ENCODE measurements at places on chromosomes 16 and 17. TPM values are rescaled to one million over a fixed set of nuclear protein-coding genes. Genes with fewer than 3 reads are reported as not detected.

DNA sequence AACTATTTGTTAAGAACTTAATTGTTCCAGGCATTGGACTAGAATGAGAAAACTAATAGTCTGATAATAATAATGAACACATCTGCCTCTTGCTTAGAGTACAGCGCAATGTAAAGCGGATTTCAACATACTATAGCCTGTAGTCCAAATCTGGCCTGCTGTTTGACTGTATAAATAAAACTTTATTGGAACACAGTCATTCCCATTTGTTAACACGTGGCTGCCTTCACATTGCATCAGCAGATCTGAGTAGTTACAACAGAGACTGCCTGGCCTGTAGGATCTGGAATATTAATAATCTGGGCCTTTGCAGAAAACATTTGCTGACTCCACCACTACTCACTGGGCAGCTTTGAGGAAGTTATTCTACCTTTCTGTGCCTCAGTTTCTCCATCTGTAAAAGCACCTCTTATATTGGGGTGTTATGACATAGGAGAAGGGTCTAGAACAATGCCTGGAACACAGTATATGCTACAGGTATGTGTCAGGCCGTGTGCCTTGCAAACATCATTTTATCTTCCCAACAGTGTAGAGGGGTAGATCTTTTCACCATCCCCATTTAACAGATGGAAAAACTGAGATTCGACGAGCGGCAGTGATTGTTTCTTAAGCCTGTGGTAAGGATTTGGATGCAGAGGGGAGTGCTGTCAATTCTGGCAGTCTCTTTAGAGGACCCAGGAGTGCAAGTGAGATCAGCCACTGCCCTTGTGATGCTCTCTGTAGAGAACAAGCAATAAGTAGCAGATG lies 22.2 kb downstream of the PDILT start:
- H3K27ac ChIP-seq = no peak overlapping the region
- H3K4me1 ChIP-seq = no peaks in the 10 kb centered on the region
- no peaks in the 10 kb centered on the region for H3K36me3 ChIP-seq
- DNase-seq = no peak
- no peaks in the 10 kb centered on the region for H3K27me3 ChIP-seq

The HOXB1 gene
- total RNA-seq = not detected

- peak overlapping the region; percentile 62 for H3K4me3 ChIP-seq
- peaks cover 79% of the 10 kb centered on the region for H3K4me1 ChIP-seq
- peak overlapping the region; percentile 97 for H3K27ac ChIP-seq
- no peak for DNase-seq
- H3K36me3 ChIP-seq = peaks cover 6% of the 10 kb centered on the region
These were observed 9.1 kb downstream of the NHERF1 start for GRCh38 chr17:74757502-74757901.

- no peaks in the 10 kb centered on the region for H3K36me3 ChIP-seq
- no peak overlapping the region for H3K27ac ChIP-seq
- no peak overlapping the region for H3K4me3 ChIP-seq
- H3K4me1 ChIP-seq = no peaks in the 10 kb centered on the region
- H3K27me3 ChIP-seq = no peaks in the 10 kb centered on the region
- no peak for DNase-seq
These were observed 287.9 kb downstream of the CPPED1 start for GRCh38 chr16:12515746-12516145.

The IRX6 gene
- 0.63 TPM for total RNA-seq

GRCh38 chr17:43140396-43141332 lies 15.5 kb upstream of the BRCA1 start:
- DNase-seq = peak; percentile 66
- no peak overlapping the region for H3K27ac ChIP-seq
- H3K4me1 ChIP-seq = no peaks in the 10 kb centered on the region
- peaks cover 7% of the 10 kb centered on the region for H3K36me3 ChIP-seq

GRCh38 chr17:73750975-73751374 lies 106.7 kb upstream of the SDK2 start:
- H3K4me3 ChIP-seq = no peak overlapping the region
- DNase-seq = no peak
- H3K4me1 ChIP-seq = no peaks in the 10 kb centered on the region
- H3K27ac ChIP-seq = no peak overlapping the region
- H3K36me3 ChIP-seq = no peaks in the 10 kb centered on the region

- H3K4me1 ChIP-seq = peaks cover 44% of the 10 kb centered on the region
- DNase-seq = no peak
- peak overlapping the region; percentile 95 for H3K4me3 ChIP-seq
- H3K27me3 ChIP-seq = no peaks in the 10 kb centered on the region
- peak overlapping the region; percentile 99 for H3K27ac ChIP-seq
These were observed 47.4 kb upstream of the SLC38A10 start for GRCh38 chr17:81342269-81343070.

DNA sequence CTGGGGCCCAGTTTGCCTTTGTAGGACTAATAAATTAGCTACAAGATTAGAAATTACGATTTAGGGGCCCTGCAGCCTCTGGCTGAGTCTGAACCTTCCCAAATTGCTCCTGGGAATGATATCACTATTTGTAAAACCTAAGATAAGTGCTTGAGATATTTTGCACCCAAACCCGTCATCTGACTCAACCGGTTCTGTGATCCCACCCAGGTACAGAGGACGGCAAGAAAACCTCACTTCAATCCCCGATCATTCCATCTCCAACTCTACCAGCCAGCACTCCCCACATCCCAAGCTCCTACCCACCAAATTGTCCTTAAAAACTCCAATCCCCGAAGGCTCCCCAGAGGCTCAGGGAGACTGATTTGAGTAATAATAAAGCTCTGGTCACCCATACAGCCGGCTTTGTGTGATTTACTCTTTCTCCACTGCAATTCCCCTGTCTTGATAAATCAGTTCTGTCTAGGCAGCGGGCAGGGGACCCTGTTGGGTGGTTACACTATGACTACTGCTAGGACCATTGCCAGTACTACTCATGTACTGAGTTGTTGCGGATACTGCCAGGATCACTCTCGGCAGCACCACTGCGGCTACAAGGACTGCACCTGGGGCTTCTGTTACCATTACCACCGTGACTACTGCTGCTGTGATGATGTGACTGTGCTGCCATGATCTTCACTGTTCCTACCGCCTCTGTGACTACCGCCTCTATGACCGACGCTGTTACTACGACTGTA lies 73.1 kb downstream of the IRF8 start:
- peaks cover 18% of the 10 kb centered on the region for H3K4me1 ChIP-seq
- no peak overlapping the region for H3K4me3 ChIP-seq
- no peak overlapping the region for H3K27ac ChIP-seq
- peaks cover 18% of the 10 kb centered on the region for H3K27me3 ChIP-seq
- no peaks in the 10 kb centered on the region for H3K36me3 ChIP-seq
- DNase-seq = no peak

The AXIN2 gene
- total RNA-seq = 16.6 TPM

GRCh38 chr17:44376124-44376523 lies 12.5 kb upstream of the FAM171A2 start:
- H3K4me1 ChIP-seq = no peaks in the 10 kb centered on the region
- no peak overlapping the region for H3K27ac ChIP-seq
- H3K4me3 ChIP-seq = no peak overlapping the region
- no peaks in the 10 kb centered on the region for H3K36me3 ChIP-seq

The ST6GALNAC1 gene
- total RNA-seq = not detected

DNA sequence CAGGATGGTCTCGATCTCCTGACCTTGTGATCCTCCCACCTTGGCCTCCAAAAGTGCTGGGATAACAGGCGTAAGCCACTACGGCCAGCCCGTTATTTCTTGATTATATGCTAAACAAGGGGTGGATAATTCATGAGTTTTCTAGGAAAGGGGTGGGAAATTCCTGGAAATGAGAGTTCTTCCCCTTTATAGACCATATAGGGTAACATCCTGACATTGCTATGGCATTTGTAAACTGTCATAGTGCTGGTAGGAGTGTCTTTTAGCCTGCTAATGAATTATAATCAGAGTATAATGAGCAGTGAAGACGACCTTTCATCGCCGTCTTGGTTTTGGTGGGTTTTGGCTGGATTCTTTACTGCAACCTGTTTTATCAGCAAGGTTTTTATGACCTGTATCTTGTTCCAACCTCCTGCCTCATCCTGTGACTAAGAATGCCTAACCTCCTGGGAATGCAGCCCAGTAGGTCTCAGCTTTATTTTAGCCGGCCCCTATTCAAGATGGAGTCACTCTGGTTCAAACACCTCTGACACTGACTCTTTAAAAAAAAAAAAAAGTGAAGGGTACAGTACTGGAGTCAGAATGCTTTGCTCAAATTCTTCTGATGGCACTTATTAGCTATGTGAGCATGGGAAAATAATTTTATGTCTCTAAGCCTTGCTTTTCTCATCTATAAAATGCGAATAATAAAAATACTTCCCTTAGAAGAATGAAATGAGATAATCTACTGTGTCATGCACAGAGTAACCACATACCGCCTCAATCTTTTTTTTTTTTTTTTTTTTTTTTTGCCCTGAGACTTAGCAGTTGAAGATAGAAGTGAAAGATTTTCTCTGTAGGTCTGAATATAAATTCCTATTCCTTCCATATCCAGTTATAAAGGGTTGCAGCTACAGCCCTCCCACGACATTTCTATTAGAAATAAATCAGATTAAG lies 5.1 kb upstream of the CALCOCO2 start:
- H3K27ac ChIP-seq = no peak overlapping the region
- DNase-seq = no peak
- H3K27me3 ChIP-seq = peaks cover 7% of the 10 kb centered on the region

DNA sequence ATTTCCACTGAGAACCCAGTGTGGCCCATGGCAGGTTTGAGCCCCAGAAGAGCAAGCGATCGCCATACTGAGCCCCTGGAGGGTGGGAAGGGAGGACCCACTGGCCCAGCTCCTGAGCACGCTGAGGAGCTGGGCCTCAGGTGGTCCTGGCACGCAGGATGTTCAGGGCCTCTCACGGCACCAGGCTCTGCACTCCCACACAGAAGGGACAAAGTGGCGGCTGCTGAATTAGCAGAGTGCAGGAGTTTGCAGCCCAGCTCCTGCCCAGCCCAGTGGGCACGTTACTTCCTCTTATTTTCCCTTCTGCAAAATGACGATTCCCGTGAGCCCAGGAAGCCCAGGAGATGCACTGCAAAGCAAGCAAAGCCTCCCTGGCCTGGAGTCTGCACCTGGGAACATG lies 42.3 kb upstream of the MTSS2 start:
- no peak overlapping the region for H3K27ac ChIP-seq
- no peak for DNase-seq
- no peak overlapping the region for H3K4me3 ChIP-seq
- H3K36me3 ChIP-seq = peaks cover 27% of the 10 kb centered on the region

The OTOA gene
- not detected for total RNA-seq

DNA sequence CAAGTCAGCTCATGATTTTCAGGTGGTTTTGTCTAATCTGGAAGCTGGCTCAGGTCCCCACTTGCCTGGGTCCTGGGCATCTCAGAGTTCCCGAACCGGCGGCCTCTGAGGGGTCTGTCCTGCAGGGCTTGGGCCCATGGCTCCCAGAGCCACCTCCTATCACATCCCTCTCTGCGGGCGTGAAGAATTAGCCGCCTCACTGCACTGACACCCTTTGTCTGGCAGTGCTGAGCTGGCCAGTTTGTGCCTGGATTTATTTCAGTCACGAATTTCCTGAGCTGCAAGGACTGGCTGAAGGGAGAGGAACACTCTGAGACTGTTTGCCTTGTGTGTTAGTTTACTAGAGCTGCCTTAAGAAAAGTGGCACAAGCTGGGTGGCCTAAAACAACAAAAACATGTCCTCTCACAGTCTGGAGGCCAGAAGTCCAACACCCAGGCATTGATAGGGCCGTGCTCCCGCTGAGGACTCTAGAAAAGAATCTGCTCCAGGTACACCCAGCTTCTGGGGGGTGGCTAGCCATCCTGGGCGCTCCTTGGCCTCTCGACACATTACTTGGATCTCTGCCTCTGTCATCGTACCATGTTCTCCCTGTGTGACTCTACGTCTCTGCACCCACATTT lies 217.5 kb upstream of the DYNLRB2 start:
- H3K27me3 ChIP-seq = peaks cover 7% of the 10 kb centered on the region
- no peaks in the 10 kb centered on the region for H3K36me3 ChIP-seq
- H3K4me1 ChIP-seq = no peaks in the 10 kb centered on the region
- H3K4me3 ChIP-seq = no peak overlapping the region
- H3K27ac ChIP-seq = no peak overlapping the region

The BEAN1 gene
- total RNA-seq = 0.97 TPM

DNA sequence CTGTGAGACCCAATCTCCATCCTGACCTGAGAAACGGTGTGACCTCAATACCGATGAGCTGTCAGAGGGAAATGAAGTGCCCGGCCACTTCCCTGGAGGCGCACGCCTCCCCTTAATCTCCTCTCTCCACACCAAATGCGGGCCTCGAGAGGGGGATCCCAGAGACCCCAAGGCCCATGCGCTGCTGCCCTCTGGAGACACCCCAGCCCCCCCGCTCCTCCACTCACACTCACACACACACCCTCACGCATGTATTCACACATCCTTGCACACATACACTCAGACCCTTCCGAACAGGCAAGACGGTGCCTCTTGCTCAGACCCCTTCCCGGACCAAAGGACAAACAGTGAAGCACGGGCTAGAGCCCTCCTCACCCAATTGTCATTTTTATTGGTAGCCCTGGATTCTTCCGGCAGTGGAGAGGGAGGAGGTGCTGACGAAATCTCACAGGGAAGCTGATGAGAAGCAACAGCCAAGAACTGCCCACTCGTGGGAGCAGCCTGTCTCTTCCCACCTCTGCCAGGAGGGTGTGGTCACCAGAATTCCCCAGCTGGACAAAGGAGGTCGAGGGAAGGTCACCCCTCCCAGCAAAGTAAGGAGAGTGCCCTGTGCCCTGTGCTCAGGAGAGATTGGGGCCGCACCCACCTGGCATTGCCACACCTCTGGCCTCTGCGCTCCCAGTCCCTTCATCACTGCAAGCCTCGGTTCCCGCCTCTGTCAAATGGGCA lies 136.0 kb upstream of the TNRC6C start:
- no peaks in the 10 kb centered on the region for H3K36me3 ChIP-seq
- no peak overlapping the region for H3K27ac ChIP-seq
- no peak for DNase-seq
- H3K4me1 ChIP-seq = no peaks in the 10 kb centered on the region
- no peak overlapping the region for H3K4me3 ChIP-seq

GRCh38 chr17:880443-881269 lies 98.5 kb downstream of the MRM3 start:
- peak overlapping the region; percentile 56 for H3K4me3 ChIP-seq
- H3K4me1 ChIP-seq = peaks cover 79% of the 10 kb centered on the region
- no peaks in the 10 kb centered on the region for H3K27me3 ChIP-seq
- no peaks in the 10 kb centered on the region for H3K36me3 ChIP-seq
- H3K27ac ChIP-seq = peak overlapping the region; percentile 91

DNA sequence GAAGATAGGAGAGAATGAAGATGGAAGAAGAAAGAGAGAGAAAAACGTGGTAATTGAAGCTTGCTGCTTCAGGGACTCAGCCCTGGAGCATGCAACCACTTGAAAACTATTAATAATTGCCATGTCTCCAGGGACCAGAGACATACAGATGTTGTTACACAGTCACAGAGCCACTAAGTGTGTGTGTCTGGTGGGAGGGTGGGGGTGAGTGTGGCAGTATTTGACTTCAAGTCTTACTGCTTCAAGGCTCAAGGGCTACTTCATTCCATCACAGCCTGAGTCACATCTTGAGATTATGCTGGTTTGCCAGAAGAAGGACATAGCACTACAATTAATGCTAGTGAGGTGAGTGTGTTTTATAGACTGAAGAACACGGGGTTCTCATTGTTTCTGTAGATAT lies 202.2 kb downstream of the CDH8 start:
- no peak overlapping the region for H3K27ac ChIP-seq
- H3K36me3 ChIP-seq = no peaks in the 10 kb centered on the region
- no peaks in the 10 kb centered on the region for H3K27me3 ChIP-seq
- DNase-seq = no peak
- H3K4me1 ChIP-seq = peaks cover 3% of the 10 kb centered on the region
- no peak overlapping the region for H3K4me3 ChIP-seq

GRCh38 chr17:47301161-47301560 lies 22.6 kb upstream of the EFCAB13 start:
- peaks cover 7% of the 10 kb centered on the region for H3K36me3 ChIP-seq
- H3K27ac ChIP-seq = no peak overlapping the region
- no peak for DNase-seq
- peaks cover 25% of the 10 kb centered on the region for H3K4me1 ChIP-seq
- H3K27me3 ChIP-seq = no peaks in the 10 kb centered on the region
- H3K4me3 ChIP-seq = no peak overlapping the region

Data from osteocyte (in vitro differentiated cells).